Hypothalamus (tissue), 51 donors: ENCODE measurements at places on chromosomes 2 and 18.

DNA sequence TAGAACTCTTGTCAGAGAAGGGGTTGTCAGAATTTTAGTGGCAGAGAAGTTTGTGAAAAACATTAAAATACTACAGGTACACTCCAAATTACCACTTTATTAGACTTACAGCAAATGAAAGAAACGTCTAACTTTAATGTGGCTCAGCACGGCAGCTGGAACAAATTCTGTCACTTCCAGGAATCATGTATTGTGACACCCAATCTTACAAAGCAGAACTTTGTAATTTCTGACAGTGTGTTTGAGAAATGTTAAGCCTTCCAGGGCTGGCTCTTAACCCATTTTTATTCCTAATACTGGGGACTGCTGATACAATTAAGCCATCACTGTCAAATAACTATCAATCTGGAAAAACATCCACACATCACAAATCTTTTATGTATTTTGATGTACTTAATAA is 216.4 kb downstream of the ZNF385B start:
- no peak for DNase-seq

- DNase-seq, result no peak
Measured at GRCh38 chr2:73979686-73980085, 5.0 kb upstream of the TET3 start.

GRCh38 chr2:240817496-240818292 is 2.3 kb downstream of the KIF1A start:
- DNase-seq, result no peak

DNA sequence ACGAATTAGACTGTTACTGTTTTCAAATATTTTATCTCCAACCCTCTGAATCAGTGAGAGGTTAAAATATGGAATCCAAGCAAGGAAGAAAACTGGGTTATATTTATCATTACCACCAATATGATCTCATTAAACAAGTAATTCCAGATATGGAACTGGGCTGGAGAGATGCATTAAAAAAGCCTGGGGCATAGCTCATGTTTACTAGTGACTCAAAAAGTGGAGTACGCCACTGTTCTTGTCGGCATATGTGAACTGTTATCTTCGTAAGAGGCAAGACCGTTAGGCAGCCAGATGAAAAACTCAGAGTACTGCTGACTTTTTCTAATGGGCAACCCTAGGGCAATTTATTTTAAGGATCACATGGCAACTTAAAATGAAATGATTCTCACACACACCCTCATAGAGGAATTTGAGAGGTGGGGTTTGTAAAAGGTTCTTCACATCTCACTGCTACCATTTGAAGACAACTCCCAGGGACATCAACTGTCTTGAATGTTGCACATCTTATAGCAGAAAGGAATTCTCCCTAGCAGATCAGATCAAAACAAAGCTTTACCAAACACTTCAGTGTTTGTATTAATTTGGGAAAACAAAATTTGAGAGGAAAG is 105.2 kb upstream of the TFCP2L1 start:
- DNase-seq, result no peak

- DNase-seq, result no peak
Measured at GRCh38 chr18:31680831-31681568, 3.4 kb downstream of the B4GALT6 start.

DNA sequence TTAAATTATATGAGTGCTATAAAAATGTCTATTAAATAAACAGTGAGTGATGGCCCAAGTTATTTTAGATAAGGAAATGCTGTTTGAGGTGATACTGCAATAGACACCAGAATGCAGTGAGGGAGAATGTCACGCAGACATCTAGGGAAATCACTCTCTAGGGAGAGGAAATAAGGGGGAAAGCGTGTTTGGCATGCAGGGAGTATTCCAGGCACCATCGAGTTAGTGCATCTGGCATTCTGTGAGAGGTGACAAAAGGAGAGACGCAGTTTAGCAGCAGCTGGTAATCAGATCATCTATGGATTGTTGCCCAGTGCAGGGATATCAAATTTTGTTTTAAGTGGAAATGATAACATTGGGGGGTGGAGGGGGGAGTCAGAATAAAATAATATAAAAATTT is 175.4 kb upstream of the NETO1 start:
- no peak for DNase-seq

DNA sequence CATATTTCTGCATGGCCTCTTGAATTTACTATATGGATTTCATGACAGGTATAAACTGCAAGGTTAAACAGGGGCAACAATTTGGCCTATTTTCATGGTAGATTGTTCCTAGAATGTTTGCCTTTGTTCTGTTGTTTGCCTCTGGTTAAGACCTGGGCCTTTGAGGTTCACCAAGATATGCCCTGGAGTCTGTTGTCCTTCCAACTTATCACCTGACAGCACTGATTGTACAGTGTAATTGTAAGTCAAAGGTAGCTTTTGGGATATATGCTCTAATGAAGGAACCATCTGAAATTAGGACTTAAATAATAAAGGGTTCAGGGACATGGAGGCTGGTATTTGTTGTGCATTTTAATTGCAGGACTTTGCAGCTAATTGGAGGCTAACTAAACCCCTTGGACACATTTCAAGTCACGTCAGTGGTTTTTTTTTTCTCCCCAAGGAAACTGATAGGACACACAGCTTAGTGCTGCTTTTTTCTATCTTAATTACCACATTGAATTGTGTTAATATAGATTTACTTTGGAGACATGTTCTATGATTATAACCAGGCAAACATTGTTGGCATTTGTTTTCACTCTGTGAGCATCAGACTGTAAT is 771.2 kb upstream of the LINC00305 start:
- DNase-seq, result no peak

GRCh38 chr2:111216811-111217652 is 96.3 kb downstream of the BCL2L11 start:
- no peak for DNase-seq

DNA sequence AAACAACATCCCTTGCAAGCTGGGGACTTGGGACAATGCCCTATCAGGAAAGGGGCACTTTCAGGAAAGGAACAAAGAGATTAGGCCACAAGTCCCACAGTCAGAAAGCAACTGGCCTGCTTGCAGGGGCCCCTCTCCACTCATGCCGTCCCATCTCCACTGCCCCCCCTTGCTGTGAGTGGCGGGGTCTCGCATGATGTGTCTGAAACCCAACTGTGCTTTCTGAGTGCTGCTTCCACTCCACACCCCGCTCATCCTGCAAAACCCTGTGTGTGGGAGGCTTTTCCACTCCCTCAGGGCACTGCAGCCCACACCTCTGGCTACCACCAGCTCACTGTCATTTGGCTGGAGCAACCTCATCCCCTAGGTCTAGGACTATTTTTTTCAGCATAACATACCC is 7.9 kb downstream of the HS6ST1 start:
- no peak for DNase-seq

DNA sequence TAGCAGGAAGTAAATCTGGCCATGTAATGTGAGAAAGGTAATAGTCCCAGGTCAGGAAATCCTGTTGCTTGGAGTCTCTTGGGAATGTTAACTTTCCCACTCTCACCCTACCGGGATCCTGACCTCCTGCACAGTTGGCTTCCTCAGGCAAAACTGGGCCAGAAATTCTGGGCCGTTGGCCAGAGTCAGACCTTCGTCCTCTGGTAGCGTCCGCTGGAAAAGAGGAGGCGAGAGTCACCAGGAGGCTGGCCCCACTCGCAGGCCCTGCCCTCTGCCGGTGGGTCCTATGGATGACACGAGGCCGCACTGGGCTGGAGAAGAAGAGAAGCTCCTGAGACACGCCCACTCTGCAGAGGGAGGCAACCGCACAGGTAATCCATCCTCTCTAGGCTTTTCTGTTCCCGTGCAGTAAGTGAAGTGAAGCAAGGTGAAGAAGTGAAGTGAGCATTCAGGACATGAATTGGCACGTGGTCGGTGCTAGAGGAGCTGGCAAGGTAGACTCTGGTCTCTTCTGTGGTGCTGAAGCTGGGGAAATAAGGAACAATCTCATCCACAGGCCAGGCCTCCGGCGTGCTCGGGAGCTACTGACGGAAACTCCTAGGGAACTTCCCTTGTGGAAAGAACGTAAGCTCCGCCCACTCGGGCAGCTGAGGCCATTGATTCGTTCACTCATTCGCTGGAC is 182.7 kb upstream of the GLI2 start:
- no peak for DNase-seq

DNA sequence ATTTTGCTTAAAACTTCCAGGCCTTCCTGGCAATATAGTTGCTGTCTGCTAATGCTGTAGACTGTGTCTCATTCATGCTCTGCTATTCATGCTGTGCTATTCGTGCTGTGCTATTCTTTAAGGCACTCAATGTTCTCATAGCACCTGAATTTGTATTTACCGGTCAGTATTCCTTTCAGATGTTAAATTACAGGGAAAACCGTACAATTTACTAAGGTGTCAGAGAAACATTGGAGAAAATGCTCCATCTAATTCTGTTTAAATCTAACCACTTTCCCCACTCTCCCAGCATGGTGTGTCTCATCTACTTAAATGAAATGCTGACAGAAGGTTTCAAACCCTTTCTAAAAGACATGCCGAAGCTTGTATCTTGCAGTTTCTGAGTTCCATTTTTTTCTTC is 25.0 kb downstream of the FAM171B start:
- DNase-seq, result no peak

DNA sequence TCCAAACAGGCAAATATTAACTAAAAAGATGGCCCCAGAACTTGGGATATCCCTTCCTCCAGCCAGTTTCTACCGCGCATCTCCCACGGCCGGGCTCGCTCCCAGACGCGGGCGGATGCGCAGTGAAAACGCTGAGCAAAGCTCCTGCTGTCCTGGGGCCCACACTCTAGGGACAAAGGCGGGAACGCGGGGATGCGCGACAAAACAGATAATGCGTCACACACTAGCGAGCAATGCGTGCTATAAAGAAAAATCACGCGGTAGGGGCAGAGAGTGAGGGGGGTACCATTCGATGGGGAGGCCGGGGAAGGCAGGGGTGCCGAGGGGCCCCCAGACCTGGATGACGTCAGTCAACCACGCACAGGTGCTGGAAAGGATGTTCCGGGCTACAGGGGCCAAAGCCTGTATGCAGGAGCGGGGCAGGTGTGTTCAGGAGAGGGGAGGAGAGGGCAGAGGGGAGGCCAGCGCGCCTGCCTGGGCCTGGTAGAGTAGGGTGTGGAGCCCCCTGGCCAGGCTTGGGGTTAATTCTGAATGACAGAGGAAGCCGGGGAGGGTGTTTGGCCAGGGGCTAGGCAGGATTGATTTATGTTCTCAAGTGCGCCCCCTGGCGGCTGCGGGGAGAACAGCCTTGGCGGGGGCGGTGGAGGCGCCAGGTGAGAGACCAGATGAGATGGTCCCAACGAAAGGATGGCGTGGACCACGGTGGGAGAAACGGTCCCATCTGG is 14.9 kb upstream of the ITM2C start:
- DNase-seq, result no peak

GRCh38 chr18:51110073-51110797 is 80.2 kb downstream of the SMAD4 start:
- peak; percentile 37 for DNase-seq

GRCh38 chr2:186595219-186595618 is 5.4 kb downstream of the ITGAV start:
- DNase-seq, result no peak

GRCh38 chr2:184047536-184047935 is 550.8 kb upstream of the ZNF804A start:
- DNase-seq, result no peak

DNA sequence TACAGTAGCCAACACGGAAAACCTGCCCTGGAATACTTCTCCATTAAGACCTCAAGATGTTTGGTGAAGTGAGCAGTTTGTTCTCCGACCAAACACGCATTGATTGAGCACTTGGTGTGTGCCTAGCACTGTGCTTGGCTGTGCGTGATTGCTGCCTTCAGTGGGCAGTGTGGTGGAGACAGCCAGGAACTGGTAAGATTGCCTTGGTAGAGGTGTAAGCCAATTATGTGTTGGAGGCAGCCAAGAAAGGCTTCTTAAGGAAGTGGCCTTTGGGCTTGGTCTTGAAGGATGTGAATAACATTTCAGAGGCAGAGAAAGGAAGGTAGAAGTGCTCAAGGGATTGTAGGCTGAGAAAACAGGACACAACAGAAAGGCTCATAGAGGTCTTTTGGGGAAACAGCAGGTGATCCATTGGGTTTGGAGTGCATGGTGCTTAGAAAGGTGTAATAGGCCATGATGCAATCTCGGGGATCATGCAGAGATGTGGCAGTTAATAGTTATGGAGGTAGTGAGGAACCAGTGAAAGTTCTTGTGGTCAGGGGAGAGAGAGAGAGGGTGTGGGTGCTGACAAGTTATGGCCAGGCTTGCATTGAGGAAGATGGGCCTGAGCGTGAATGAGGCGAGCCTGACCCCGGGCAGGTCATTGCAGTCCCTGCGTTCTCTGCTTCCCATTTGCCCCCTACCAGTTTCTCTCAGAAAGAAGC is 6.3 kb downstream of the B3GNT2 start:
- DNase-seq, result no peak

GRCh38 chr18:3120356-3120755 is 99.4 kb downstream of the MYOM1 start:
- no peak for DNase-seq

GRCh38 chr2:122816803-122817202 is 1061.4 kb downstream of the TSN start:
- no peak for DNase-seq

- DNase-seq, result no peak
Measured at GRCh38 chr2:182667315-182667695, 48.8 kb upstream of the DNAJC10 start.

GRCh38 chr2:16327326-16327725 is 338.3 kb downstream of the CYRIA start:
- DNase-seq, result no peak

DNA sequence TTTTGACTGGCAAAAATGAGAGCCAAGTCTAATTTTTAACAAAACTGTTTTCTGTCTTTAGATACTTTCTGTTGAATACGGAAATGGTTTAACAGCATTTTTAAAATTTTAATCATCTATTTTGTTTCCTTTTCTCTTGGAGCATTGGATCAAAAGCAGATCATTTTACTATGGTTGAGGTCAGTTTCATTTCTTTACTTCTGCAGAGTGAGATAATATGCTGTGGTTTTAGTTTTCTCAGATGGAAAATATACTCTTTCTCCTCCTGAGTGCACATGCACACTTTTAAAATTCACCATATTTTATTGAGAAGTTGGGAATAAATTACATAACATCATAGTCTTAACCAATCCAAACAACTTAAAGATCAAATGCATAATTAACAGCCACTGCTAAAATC is 283.3 kb downstream of the SLC8A1 start:
- DNase-seq, result no peak

GRCh38 chr2:53969285-53969967 is 1.4 kb downstream of the PSME4 start:
- DNase-seq, result no peak

DNA sequence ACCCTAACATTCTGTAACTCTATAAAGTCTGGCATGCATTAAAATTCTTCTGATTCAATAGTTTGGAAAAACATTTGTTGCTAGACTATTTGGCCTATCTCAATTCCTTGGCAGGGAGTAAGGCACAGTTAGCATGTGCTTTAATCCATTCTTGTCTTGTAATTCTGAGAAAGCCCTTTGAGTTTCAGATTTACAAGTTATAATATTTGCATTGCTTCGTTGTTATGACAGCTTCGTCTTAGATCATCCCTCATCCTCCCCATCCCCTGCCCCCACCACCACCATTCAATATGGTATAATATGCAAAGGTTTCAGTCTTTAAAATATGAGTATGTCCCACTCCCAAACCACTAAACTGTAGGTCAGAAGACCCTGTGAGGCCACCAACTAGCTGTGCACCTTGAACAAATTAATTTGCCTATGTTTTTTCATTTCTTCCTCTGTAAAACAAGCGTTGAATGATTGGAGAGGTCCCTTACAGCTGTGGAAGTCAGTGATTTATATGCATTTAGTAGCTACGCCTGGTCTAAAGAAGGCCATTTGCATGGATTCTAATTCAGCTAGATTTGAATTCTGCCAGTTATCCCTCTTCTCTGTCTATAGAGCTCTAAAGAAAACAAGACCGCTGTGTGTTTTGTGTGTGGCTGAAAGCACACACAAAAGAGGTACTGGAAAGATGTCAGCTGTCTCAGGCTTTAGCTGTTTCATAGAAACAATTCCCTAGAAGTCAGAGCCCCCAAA is 591 bp downstream of the C2orf80 start:
- no peak for DNase-seq
